ENCODE measurements at places on chromosomes 13 and 19. TPM values are rescaled to one million over a fixed set of nuclear protein-coding genes. Genes with fewer than 3 reads are reported as not detected.

The SLC17A7 gene
- total RNA-seq, result 0.55 TPM

GRCh38 chr13:110592665-110593064 is 22.7 kb upstream of the NAXD start:
- DNase-seq, result no peak

- DNase-seq, result no peak
These were observed 49.8 kb downstream of the ELF1 start for GRCh38 chr13:40969169-40969901.

GRCh38 chr13:106314417-106314816 is 221.0 kb downstream of the EFNB2 start:
- DNase-seq, result no peak

DNA sequence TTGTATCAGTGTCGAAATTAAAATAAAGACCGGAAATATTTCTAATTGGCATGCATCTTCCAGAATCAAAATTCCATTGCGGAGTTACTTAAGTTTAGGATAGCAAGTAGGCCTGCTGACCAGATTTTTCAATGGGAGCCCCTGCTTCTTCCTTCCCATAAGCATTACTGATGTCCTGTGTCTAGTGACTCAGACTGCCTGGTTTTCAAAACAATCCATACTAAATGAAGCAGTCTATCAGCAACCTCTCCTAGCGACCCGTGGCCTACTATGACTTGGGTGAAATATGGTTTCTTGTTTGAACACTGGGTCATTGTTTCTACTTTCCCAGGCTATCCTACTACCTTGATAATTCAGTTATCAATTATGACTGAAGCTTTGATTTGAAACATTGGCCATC is 571.6 kb downstream of the TBC1D4 start:
- DNase-seq, result no peak

- DNase-seq, result no peak
These were observed 4.0 kb downstream of the KLK7 start for GRCh38 chr19:50979758-50980157.
